ENCODE measurements at places on chromosomes 12 and 14.
A peak's percentile ranks its signal among the peaks of the same experiment; 100 is the strongest.

DNA sequence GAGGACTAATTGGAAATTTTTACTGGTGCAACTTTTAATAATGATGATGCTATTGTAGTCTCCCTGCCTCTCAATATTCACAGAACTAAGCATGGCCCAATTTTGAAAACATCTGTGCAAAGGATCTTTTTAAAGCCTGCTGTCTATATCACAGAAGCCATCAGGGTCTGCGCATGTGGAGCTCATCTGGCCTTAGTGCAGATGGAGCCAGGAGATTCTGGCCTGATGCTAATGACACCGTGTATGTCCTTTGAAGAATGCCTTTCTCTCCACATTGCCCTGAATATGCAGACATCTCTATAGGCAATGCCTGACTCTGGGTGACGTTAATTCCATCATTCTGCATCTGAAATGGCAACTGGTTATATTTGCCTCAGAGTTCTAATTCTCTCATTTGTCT is 1205.9 kb downstream of the AACS start:
- DNase-seq, result no peak

DNA sequence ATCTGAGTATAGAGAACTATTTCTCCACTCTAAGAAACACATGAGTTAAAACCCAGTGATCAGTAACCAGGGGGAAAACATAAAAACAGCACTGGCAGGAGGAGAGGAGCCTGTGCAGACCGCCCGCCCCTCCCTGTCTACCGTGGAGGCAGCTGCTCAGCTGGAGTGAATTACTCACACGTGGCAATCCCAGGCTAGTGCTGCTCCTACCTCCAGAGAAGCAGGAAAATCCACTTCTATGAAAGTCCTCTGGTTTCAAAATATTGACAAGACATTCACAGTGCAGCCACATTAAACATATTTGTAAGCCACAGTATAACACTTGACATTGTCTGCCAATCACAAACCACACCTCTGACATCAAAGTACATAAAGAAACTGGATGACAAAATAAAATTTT is 16.7 kb downstream of the TMEM132D start:
- no peak for DNase-seq

GRCh38 chr14:64581363-64581762 is 31.6 kb downstream of the PPP1R36 start:
- DNase-seq, result no peak

- DNase-seq, result no peak
Observed at GRCh38 chr14:83269583-83269982, 1735.9 kb upstream of the SEL1L start.

GRCh38 chr14:104865631-104866441 is 768 bp downstream of the CEP170B start:
- peak; percentile 29 for DNase-seq

GRCh38 chr12:43159506-43159905 is 392.5 kb downstream of the ADAMTS20 start:
- no peak for DNase-seq

- no peak for DNase-seq
Observed at GRCh38 chr12:104340925-104341611, 37.5 kb downstream of the EID3 start.

DNA sequence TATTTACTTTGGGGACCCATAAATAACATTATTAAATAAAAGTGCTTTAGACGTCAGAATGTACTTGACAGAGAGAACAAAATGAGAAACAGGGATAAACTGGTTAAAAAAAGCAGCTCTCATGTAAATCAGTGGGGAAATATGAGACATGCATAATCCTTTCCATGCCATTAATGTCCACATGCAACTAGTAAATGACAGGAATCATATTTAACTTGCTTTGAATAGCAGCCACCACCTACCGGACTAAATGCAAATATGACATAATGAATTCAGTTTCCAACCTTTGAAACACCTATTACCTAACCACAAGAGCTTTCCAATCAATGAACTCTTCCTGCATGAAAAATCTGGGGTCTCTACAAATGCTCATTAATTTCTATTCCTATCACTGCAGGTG is 19.6 kb downstream of the FGD6 start:
- DNase-seq, result no peak

GRCh38 chr12:45934956-45935355 is 55.4 kb downstream of the SCAF11 start:
- DNase-seq, result no peak

DNA sequence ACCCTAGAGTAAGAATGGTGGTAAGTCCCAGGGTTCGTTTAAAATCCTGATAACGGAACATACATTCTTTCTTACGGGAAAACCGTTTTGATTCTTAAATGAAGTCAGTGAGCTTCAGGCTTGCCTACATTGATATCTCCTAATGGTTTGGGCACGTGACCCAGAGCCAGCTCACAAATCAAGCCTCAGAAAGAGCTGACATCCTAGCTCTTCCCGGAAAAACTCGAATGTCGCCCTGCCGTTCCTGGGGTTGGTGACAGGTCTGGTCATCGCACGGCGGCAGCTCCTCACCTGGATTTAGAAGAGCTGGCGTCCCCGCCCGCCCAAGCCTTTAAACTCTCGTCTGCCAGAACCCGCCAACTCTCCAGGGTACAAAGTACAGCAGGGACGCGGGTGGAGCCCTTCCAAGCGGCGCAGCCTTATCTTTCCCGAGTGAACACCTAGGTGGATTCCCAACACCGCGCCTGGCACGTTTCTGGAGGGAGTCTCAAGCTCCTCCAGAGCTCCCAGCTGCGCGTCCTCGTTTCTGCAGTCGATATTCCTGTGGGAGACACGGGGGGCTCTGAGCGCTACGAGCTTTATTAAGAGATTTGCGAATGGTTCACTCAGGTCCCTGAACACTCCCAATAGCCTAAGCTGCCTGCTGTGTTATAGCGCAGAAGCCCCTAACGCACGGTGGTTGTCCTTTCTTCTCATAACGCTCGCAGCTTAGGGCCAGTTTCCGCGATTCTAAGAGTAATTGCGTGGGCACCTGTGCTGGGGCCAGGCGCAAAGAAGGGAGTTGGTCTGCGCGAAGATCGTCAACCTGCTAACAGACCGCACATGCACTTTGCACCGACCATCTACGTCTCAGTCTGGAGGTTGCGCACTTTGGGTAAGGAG is at the start of gene SSTR1:
SSTR1 (plus strand) TSS at position 169 of the 882 bp plus-strand sequence. CDS start 1,486 bp downstream, outside the sequence.
- no peak for DNase-seq

- DNase-seq, result no peak
Observed at GRCh38 chr14:66503532-66503931, 4.4 kb upstream of the GPHN start.

- no peak for DNase-seq
Observed at GRCh38 chr14:22314183-22314820, 274.7 kb downstream of the DAD1 start.

DNA sequence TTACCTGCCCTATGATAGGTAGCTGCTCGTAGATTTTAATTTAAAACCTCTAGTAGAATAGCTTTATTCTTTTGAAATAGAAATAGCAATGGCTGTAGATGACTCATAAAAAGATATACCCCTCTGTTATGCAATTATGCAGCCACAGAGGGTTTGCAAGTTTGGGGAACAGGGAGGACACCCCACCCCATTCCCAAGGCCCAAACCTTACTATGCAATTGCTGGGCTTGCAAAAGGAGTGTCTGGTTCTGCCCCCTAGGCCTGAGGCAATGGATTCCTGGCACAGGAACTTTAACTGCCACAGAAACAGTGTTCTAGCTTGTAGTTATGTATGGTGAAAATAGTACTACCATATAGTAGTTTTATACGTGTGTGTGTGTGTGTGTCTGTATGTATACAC is 403.3 kb downstream of the ADAMTS20 start:
- DNase-seq, result no peak

Measured in activated T-helper 9 cell treated with anti-CD3 and anti-CD28 coated beads, Interleukin-2, amount 50 U/mL, for 16 hours (primary cell).